ENCODE measurements at places on chromosomes 7 and 10.

DNA sequence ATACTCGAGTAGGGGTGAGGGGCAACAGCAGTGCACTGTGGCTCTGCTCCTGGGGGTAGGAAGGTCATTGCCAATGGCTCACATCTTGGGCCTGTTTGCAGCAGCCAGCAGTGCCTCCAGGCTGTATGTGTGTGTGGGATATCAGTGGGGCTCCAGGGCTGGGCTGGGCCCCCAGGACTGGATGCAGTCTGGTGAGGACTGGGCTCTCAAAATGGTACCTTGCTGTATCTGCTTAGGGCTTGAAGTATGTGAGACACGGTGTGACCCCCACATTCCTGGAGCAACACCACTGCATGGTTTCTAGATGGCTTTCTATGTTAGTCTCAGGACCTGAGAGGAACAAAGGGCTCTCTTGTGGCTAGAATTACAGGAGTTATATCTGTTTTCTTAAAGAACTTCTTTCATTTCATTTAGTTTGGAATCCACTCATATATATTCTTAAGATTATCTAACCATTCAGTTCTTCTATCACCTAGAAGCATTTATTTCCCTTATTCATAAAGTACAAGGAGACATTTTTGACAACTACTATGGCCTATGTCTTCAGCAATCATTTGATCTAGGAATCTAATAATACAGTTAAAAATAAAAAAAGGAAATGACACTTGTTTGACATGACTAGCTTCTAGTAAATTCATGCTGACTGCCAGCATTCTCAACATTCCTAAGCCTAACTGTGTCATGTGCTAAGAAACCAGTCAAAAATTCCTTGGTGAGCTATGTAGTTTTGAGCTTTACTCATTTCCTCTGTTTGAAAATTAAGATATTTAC, 443.2 kb upstream of the SEMA3A start:
- peak; percentile 89 for DNase-seq

DNA sequence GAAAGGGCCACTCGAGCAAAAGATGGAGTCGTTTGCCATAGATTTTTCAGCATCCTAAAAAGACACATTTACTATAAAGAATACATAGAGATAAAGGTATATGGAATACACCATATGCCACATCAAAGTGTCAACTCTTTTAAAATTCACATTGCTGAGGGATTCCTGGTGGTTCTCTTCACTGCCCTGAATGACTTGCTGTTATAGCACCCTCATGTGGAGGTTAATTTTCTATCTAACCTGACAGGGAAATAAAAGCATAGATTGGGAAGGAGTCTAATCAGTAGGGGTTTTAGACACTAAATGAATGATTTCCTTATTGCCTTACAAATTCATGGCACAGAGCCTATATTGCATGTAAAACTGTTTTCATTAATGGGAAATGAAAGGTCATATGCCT, 25.9 kb downstream of the DNAH11 start:
- no peak for DNase-seq

GRCh38 chr7:80929619-80930018, 10.8 kb upstream of the SEMA3C start:
- peak; percentile 72 for DNase-seq

DNA sequence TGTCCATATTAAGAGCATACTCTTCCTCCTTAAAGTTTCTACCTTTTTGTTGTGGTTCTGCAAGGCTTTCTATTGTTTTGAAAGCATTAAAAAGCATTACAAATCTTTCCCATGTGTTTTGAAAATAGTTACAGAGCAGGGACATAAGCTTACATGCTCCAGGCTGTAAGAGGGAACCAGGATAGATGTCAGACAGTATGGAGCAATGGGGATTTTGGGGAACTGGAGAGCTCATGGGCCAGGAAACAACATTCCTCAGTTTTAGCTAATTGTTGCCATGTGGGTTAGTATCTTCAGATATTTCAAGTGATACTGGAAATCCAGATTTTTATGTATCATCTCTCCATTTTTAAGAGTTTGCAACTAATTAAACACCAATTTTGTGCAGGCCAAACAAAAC, 3.5 kb downstream of the MDFIC start:
- no peak for DNase-seq

DNA sequence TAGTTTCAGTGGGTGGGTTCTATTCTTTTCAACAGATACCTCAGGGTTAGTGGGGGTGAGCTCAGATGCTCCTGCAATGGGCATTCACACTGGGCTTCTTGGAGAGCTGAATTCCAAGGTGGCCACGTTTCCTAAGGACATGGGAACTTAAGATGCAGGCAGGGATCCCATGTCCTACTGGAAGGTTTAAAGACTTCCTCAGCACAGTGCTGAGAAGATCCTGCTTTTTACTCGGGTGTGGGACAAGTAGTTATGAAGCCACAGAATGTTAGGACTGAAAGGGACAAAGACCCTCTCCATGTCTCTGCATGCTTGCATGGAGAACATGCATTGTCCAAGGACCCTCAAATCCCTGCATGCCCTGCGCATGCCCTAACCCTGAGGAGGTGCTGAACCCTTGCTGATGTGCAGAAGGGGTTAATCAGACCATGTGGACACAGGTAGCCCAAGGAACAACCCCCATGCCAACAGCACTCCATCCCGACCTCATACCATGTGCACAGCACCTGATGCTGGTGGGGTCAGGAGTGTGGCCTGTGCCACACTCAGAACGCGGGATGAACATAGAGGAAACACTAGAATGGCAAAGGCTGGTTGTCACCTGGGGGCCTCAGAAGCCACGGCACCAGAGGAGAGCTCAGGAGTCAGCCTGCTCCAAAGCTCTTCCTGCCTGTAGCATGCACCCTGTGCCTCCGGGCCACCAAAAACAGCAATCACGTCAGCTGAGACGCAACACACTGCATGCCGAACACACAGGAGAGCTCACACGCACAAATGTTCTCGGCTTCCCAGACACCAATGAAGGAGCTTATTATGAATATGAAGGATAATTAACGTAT, 15.2 kb downstream of the IL2RA start:
- DNase-seq = no peak

- peak; percentile 83 for DNase-seq
These were observed 92.9 kb downstream of the CPED1 start for GRCh38 chr7:121081327-121081936.

DNA sequence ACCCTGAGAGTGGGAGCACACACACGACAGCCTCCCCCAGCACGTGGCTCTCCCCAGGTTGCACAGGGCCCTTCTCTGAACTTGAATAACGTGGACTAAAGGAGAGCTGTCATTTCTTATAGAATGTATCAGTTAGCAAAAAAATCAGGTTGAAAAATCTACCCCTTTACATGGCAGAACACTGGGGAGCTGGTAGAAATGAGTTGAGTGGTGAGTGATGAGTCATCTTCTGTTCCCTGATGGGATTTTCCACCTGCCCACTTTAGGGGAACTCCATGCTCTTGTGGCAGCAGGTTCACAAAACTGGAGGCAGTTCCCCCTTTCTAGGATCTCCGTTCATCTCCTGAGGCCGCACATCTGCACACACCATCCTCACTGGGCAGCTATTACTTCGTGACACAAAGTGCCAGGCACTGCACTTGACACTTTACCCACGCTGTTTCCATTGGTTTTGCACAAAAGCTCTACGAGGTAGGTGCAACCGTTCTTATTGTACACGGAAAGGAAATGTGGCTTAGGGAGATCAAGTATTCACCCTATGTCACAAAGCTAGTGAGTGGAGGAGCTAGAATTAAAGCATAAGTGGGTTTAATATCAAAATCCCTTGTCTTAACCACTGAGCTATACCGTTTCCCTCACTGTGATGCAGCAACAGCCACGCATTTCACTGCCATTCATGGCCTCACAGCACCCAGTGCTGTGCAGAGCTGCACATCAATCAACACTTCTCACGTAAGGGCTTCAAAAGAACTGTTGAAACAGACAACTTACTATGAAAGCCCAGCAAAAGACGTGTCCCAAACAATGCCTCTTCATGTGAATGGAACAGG, 80.2 kb downstream of the RNF216 start:
- no peak for DNase-seq

- DNase-seq = peak; percentile 89
These were observed 40.0 kb downstream of the CDK1 start for GRCh38 chr10:60818134-60818770.

DNA sequence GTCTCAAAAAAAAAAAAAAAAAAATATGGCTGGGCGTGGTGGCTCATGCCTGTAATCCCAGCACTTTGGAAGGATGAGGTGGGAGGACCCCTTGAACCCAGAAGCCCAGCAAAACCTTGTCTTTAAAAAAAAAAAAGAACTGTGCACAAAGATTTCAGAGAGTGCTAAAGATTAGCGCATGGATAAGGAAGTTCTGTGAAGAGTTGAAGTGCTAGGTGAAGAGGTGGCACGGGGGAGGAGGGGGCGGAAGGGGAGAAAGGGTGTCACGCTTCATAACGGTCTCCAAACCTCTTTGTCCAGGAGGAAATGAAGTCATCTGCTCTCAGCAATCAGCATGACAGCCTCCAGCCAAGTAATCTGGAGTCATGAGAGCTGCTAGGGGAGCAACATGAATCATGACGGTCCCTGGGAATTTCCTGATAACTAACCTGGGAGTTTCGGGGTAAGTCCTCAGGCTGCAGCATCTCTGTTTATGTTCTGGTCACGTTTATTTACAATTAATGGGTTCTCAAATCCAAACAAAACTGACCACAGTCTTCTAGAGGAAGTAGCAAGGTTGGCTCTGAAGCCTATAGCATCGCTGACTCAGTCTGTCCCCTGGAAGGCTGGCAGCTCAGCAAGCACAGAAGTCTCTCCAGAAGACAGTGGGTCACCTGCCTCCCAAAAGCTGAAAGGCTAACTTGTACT, 1.9 kb upstream of the PLAU start:
- DNase-seq = peak; percentile 96

DNA sequence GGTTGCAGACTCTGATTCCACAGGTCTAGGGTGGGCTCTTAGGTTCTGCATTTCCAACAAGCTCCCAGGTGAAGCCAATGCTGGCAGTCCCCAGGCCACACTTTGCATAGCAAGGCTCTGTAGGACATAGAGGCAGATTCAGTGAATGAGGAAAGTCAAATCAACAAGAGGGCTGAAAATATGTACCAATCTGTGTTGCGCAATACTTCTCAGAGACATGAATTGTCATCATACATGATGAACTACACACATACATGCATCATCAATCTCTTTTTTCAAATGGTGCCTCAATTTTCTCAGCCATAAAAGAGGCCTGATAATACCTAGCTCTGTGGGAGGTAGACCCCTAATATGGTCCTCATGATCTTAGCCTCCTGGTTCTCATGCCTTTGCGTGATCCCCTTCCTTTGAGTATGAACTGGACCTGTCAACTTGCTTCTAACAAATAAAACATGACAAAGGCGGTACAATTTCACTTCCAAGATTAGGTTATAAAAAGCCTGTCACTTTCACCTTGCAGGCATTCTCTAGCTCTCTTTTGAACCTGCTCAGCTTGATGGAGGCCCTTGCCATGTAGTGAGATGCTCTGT, 49.0 kb downstream of the PIK3CG start:
- DNase-seq = peak; percentile 16

- DNase-seq = peak; percentile 62
These were observed at the start of gene HOGA1 for GRCh38 chr10:97584060-97584797. TSS of gene HOGA1 (plus strand) at chr10:97584389. CDS start at chr10:97584704, 315 bp downstream.

DNA sequence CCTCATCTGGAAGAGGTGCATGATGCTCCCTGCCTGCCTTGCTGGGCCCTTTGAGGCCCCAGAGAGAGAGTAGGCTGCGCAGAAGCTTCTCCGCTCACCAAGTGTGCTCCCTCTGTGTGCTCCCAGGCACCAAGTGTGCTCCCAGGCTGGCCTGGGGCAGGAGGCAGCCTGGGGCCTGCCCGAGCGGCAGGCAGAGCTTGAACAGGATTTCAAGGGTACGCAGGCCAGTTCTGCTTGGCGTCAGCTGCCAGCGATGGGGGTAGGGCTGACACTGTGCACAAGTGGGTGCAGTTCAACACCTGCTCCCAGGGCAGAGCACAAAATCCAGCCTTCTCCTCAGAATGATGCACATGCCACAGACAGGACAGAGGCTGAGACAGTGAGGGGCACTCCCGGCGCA, 119.7 kb downstream of the FAM53B start:
- DNase-seq = no peak

DNA sequence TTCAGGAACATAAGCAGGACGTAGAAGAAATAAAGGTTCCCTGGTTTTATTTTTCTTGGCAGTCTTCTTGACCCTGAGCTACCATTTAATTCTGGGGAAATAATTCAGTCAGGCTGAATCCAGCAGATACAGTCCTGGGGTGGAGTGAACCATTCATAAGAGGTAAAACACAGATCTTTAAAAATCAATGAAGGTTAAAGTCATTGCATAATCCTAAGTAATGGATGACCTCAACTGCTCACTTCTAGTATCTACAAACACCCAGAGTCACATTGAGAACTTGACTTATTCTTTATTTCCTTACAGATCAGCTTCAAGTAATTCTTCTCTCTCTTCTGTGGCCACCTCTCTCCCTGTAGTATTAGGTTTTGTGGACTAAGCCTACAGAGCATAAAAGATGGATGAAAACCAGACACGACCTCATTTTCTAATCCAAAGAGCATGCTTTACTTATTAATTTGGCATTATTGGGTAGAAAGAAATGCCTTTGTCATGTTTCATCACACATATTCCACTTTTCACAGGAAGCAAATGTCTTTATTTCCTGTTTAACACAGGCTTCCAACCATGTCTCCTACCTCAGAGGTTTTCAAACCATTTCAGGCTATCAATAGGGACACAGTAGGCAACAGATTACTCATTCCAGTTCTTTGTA, 182.3 kb upstream of the IMMP2L start:
- peak; percentile 47 for DNase-seq

DNA sequence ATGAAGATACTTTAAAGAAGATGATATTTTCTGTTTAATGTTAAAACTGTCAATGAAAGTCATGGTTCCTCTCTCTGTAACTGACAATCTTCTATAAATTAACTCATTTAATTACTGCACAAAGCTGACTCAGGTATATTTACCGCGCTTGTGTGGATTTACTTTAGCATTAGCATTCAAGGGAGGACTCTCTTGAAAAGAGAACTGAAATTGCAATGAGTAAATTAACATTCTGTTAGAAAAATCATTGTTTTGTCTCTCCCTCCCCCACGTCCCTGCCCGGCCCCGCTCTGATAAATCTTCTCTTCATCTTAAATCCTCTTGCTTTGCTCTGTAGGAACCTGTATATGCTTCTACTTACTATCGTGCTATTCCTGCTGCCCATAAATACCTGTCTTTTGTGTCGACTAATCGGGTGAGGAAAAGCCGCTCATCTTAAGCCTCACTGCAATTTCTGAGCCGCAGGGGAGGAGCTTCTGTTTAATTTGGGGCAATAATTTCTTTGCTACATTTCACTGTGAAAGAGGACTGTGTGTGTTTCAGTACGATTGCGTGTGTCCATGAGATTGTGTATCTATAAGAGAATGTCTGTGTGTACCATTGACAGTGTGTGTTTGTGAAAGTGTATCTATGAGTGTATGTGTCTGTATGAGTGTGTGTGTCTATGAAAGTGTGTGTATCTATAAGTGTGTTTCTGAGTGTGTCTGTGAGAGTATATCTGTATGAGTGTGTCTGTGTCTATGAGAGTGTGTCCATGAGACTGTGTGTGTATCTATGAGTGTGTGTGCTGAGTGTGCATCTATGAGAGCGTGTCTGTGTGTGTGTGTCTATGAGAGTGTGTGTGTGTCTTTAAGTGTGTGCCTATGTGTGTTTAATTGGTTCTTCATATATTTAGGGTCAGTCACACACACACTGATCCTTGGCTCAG, 46.5 kb upstream of the LYZL2 start:
- DNase-seq = no peak

GRCh38 chr10:126536656-126537055, 133.8 kb downstream of the C10orf90 start:
- DNase-seq = no peak

Measured in GM23248 (cell line).